ENCODE measurements at places on chromosomes 6 and 20. TPM values are rescaled to one million over a fixed set of nuclear protein-coding genes. Genes with fewer than 3 reads are reported as not detected.

The ETV7 gene
- total RNA-seq: 7.6 TPM

The SIM1 gene
- 5.3 TPM for total RNA-seq

The EPB41L2 gene
- total RNA-seq: 110 TPM

The FAM110A gene
- total RNA-seq: 35.1 TPM

The TRIM40 gene
- total RNA-seq: not detected

The HTR1E gene
- not detected for total RNA-seq

- no peak for DNase-seq
These were observed 385.7 kb upstream of the CITED2 start for GRCh38 chr6:139760128-139760527.

GRCh38 chr6:140538926-140539325, 1164.5 kb upstream of the CITED2 start:
- DNase-seq: no peak

DNA sequence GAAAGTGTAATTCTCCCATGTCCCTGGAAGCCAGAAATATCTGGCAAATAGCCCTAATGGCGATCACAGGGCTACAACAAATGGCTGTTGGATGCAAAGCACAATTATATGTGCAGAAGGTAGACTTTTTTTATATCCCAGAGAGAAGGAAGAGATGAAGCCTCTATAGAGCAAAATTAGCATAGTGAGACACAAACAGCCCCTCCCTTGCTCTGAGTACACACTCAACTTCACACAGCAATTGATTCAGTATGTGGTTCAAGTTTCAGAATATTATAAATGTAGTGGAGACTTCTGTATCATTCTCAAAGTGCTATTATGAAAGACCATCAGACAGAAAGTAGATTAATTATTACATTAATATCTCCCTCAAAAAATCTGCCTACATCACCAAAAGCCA, 246.5 kb upstream of the TBX18 start:
- no peak for DNase-seq

GRCh38 chr6:111552241-111552744, 53.4 kb downstream of the TRAF3IP2 start:
- peak; percentile 82 for DNase-seq

DNA sequence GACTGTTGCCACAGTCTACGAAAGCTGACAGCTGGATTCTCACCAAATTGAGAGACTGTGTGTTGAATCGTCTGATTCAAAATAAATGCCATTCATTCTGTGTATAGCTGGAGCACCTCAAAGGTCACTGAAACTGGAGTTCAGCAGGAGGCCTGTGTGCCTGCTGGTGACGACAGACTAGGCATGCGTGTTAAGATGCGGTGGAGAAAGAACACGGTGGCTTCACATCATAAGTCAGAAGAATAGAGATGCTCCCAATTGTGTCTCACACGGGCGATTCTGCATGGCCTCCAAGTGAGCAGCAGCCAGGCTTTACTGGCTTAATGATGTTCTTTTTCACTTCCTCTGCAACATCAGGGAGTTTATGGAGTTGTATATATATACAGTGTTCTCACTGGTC, 32.3 kb downstream of the SNHG17 start:
- no peak for DNase-seq

- DNase-seq: no peak
These were observed 632 bp downstream of the CGAS start for GRCh38 chr6:73451223-73452106.

GRCh38 chr6:126056355-126057004, 70.1 kb downstream of the TRMT11 start:
- DNase-seq: no peak

- DNase-seq: no peak
These were observed 260.9 kb downstream of the GMDS start for GRCh38 chr6:1984346-1984994.

DNA sequence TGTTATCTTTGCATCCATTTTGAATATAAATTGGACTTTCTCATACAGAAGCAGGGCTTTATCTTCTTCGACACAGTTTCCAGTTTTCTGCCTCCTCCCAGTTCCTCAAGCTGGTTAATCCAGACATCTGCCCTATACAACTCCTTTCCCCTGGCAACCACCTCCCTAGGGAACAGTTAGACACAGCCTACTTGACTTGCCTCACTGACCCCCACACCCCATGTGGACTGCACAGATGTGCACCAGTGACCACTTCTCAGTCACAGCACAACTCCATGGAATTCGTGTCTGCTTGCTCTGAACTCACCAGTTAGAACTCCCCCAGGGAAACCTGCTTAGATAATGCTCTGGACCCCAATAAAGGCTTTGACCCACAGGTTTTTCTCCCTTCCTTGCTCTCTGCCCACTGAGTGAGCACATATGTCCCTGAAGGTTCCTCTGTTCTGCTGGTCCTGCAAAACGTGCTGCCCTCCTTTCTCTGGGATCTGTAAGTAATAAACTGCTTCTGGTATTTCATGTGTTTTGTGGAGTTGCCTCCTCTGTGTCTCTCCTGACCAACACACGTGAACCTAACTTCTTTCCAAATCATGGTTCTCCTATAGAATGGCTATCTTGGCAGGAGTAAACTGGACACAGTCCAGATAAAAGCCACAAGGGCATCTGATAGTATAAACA, 351.2 kb downstream of the CD83 start:
- no peak for DNase-seq

- DNase-seq: no peak
These were observed 20.4 kb downstream of the GTF2H5 start for GRCh38 chr6:158188591-158188990.

DNA sequence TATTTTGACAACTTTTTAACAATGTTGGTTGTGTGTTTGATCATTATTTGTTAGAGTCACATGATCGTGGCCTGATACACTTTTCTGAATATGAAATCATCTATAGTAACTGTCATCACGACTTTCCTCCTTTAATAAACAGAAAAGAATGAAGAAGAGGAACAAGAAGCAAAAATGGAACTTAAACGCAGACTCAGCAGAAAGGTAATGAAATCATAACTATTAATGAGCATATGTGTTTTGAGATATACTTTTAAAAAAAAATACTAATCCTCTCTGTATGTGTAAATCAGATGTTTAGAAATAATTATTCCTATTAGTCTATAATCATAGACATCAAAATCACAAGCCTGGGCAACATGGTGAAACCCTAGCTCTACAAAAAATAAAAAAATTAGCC, 60.1 kb upstream of the LTV1 start:
- DNase-seq: no peak

DNA sequence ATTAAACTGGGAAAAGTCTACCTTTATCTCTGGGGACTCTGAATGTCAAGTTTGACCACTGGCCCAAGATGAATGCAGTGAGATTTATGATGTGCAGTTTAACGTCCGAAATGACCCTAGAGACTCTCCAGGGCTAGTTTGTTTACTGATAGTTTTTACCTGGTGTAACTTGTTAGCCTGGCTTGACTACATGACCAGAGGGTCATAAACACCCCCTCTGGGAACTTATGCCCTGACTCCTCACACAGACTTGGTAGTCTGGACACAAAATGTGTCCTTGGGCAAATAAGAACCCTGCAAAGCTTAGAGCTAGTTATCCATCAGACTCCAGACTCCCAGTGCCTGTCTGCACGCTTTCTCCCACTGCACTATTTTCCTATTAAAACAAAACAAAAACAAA, 606.5 kb downstream of the HACE1 start:
- DNase-seq: no peak

GRCh38 chr20:42435230-42435629, 754.5 kb downstream of the PTPRT start:
- no peak for DNase-seq

All from ureter (tissue), 1 donor.